ENCODE measurements at places on chromosomes 5 and 9.

- DNase-seq: no peak
Observed at GRCh38 chr9:32502464-32502863, 23.5 kb downstream of the RIGI start.

DNA sequence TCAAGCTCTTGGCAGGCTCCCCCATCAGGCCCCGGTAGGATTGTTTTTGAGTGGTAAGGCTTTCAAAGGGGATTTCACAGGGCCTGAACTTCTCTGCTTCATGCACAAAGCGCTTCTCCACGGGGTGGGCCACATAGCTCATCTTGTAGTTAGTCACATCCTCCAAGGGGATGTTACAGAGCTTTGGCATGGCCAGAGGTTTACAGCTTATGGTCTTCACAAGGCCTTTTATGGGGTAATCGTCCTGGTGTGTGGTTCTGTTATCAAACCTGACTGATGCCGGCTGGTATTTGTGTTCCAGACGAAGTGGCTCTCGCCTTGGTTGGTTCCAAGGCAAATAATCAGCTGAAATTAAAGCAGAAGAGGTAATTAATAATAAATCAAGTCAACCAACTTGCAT is 104.3 kb downstream of the SAXO1 start:
- no peak for DNase-seq

DNA sequence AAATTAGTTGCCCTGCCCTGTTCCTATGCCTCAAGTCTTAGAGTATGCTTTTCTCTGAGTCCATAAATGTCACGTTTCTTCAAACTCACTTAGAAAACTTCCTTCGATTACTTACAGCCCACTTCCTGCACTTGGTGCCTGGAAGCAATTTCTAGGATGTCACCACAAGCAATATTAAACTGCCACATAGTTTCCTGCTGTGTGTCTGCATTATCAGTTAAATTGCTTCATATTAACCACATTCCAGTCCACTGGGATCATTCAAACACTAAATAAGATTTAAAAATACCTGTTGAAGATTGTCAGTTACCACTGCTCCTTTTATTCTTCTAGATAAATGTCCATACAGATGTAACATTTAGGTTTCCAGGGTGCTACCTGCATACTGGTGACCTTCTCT is 4.1 kb downstream of the DENND1A start:
- no peak for DNase-seq

DNA sequence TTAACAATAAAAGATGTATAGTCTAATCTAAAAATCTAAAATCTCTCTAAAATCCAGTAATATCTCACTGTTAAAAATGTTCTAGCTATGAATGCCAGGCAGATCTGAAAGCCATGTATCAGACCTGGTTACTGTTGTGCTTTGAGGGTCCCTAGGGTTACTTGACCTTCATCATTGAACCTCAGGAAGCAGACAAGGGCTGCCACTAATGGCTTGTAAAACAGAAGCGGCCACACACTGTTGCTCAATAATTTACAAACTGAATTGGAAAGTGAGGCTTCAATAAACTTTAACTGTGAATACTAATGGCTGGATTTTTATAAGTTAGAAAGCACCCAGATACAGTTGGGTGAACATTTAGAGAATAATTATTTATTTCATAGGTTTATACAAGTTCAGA is 198.0 kb upstream of the RPS23 start:
- no peak for DNase-seq

- DNase-seq: no peak
Observed at GRCh38 chr5:168449166-168449565, 37.1 kb upstream of the RARS1 start.

DNA sequence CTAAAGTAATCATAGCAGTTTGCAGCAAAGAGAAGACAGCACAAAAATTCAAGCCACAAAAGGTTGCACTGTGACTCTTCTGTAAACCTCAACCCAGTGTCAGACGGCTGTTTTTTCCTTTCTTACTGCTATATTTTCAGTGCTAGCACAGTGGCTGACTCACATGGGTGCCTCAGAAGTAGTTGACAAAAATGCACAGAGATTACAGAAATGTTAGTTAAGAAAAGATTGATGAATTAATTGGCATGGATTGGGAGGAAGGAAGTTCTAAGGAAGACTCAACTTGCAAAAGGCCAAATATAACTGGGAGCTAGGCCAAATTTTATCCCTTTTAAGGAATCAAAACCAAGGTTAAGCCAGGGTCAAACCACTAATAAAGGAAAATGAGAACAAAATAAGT is 43.7 kb upstream of the ITGA1 start:
- no peak for DNase-seq

DNA sequence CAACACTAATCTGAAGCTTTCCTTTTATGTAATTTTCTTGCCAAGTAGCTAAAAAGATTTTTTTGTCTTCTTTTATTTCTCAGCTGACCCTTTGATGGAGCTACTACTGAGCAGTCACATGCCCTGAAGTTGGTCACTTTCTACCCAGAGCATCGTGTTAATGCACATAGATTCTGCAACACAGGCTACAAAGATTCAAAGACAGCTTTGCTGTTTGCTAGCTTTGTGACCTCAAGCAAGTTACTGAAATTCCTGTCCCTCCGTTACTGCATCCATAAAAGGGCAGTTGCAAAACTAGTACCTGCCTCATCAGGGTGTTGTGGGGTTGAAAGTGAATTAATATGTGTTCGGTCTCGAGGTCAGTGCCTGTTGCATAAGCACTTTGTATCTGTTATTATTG is 179.9 kb downstream of the GAS1 start:
- no peak for DNase-seq

GRCh38 chr9:29339387-29339786 is 1766.1 kb upstream of the C9orf72 start:
- no peak for DNase-seq

DNA sequence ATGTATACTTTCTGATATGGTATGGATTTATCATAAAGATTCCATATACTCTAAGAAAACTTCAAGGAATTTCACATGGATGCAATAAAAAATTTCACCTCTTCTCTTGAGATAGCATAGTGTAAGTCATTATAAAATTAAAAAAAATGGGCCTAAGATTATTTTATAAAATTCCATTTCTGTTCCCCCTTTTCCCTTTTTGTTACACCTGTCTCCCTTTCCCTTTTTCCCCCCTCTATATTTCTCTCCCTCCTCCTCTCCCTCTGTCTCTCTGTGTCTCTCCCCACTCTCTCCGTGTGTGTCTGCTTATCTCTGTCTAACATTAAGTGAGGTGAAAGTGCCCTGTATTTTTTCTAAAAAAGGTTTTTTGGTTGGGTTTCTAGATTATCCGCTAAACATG is 180.2 kb downstream of the NIPBL start:
- no peak for DNase-seq

GRCh38 chr5:154757814-154758406 is 2.7 kb downstream of the LARP1 start:
- DNase-seq: no peak

DNA sequence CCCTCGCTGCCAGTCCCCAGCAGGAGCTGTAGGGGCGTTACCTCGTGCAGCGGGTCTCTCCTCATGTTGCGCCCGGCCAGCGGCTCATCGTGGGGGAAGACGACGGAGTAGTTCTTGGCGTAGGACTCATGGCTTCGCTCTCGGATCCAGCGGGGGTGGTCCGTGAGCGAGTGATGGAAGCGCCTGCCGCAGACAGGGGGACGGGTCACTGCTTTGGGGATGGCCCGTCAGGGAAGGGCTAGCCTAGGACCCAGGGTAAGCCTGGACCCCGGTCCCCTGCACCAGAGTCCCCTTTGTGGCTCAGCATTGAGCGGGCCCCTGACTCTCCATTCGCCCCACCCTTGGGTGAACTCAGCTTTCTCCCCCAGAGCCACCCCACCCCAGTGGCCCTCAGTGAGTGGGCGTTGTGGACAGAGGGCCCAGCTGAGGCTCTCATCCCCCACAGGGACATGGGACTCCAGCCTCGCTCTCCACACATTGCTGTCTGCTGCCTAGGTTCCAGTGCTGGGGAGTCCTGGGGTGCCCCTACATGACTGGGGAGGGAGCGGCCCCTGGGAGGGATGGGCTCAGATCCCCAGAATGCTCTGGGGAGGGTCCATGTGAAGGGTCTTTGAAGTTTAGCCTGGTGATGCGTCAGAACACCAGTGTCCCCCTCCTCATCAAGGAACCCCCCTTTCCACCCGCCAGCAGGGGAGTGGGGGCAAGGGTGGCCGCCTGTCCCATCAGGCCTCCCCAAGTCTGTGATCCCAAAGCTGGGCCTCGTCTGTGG is 29.7 kb downstream of the SARDH start:
- no peak for DNase-seq

- DNase-seq: peak; percentile 50
Observed at GRCh38 chr9:128072144-128073021, 4.4 kb downstream of the SLC25A25 start.

DNA sequence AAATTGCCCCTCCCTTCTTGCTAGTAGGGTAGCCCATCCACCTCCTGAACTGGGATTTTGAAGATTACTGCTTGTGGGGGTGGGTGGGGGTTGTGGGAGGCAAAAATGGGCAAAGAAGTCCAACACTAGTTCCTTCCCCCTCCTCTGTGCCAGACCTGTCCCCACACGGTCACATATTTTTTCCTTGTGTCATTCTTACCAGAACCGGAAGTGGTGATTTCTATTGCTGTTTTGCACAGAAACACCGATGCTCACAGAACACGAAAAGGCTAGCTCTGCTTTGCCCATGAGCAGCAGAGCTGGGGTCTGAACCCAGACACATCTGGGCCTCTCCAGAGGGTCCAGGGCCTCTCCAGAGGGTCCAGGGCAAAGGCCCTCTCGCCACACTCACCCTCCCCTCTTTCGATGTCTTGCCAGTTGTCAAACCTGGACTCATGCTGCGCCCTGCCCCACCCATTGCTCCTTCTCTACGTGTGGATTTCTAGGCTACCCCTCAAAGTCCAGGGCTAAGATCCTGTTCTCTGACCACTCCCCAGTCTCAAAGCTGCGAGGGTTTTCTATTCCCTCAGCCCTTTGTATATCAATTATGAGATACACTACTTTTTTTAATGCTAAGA is 264.4 kb upstream of the MSX2 start:
- DNase-seq: no peak

- DNase-seq: no peak
Observed at GRCh38 chr5:121711416-121711815, 140.3 kb upstream of the FTMT start.

DNA sequence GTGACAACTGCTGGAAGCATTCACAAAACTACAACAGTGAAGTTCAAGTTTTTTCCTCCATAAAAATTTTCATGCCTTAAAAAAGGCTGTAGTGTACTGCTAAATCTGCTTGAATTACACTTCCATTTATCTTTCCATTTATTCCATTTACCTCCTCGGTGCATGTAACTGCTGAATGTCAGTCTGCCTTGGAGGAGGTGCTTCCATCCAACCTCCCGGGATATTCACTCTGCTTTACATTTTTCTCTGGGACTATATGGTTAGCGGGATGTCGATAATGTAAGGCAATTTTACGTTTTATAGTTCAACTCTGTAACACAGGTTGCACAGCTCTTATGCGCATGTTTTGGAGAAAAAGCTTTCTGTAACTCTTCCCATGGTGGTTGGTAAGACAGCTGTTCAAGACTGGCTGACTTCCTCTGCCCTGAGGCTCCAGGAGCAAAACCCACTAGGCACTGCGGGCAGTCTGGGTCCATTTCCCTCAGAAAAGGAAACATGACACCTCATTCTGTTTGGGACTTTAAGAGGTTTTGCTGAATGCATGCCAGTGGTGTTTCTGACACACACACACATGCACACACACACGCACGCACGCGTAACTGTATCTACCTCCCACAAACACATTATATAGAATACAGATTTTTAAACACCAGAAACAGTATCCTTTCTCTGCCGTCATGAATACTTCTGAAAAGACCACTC is 66.1 kb downstream of the SPTLC1 start:
- DNase-seq: no peak

GRCh38 chr9:135009794-135010585 is 77.5 kb upstream of the OLFM1 start:
- DNase-seq: no peak

- no peak for DNase-seq
Observed at GRCh38 chr9:100186356-100186755, 87.3 kb downstream of the INVS start.

DNA sequence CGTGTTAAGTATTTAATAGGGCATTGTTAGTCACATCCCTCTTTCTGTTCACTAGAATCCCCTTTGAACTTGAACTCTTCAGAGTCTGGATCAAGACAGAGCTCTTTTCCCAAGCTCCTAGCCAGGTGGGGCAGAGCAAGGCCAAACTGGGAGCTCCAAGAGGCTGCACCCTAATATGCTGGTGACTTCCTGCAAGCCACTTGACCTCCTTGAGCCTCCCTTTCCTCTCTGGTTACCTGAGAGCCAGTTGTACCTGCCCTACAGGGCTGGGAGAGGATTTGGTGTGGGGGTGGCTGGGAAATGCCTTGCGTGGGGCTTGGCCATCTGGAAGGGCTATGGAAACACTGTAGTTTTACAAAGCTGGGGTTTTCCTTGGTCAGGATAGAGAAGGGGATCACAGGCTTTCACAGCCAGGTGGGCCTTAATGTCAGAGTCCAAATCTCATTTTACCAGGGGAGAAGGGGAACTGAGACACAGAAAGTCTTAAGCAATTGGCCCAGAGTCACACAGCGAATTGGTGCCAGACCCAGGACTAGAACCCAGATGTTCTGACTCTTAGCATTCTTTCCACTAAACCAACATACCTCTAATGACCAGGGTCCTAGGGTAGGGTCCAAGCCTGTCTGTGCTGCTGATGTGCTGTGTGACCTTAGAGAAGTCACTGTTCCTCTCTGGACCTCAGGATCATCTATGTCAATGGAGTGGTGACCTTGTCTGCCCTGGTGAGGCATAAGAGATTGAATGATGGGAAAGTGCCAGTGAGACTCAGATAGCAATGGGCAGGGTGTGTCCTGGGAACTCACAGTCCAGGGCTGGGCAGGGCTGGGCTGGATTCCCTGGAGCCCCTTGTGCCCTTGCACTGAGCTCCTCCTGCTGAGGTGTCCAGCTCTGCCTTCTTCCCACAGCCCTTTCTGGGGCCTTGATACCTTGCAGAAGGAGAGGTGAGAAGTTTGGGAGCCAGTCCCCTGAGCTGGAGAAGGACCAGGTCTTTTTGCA is 35.8 kb downstream of the GSN start:
- DNase-seq: no peak

- peak; percentile 9 for DNase-seq
Observed at GRCh38 chr5:97266576-97266975, 83.5 kb upstream of the RIOK2 start.

DNA sequence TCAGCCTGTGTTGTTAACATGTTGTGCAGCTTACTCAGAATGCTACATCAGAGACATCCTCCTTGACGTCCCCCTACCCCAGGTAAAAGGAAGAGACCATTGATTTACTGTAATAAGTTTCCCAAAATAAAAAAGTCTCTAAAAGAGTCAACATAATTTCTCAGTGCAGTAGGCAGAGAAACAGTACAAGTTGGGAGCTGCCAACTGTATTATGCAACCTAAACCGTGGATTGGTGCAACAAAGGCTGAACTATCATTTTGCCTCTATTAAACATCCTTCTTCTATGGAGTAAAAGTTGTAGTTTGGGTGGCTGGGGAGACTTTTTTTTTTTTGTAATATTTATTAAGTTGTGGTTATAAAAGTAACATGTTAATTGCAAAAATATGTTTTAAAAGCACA is 208.0 kb downstream of the NR3C1 start:
- DNase-seq: no peak
